ENCODE measurements at places on chromosomes 1 and 21. TPM values are rescaled to one million over a fixed set of nuclear protein-coding genes. Genes with fewer than 3 reads are reported as not detected.

The AIRE gene
- polyA plus RNA-seq, result 0.24 TPM

The LIPI gene
- 0.21 TPM for polyA plus RNA-seq

The BCAR3 gene
- polyA plus RNA-seq, result 24.5 TPM

The KCNK1 gene
- polyA plus RNA-seq, result 6.9 TPM

The NTMT2 gene
- not detected for polyA plus RNA-seq

The ATP1A4 gene
- not detected for polyA plus RNA-seq

Measured in right renal cortex interstitium (tissue), 3 donors.